ENCODE measurements at places on chromosomes 4 and X. TPM values are rescaled to one million over a fixed set of nuclear protein-coding genes. Genes with fewer than 3 reads are reported as not detected.

GRCh38 chr4:39562792-39563191 lies 35.6 kb upstream of the UGDH start:
- DNase-seq, result no peak

The GLRA3 gene
- total RNA-seq, result 5.0 TPM

The AMELX gene
- total RNA-seq, result not detected

DNA sequence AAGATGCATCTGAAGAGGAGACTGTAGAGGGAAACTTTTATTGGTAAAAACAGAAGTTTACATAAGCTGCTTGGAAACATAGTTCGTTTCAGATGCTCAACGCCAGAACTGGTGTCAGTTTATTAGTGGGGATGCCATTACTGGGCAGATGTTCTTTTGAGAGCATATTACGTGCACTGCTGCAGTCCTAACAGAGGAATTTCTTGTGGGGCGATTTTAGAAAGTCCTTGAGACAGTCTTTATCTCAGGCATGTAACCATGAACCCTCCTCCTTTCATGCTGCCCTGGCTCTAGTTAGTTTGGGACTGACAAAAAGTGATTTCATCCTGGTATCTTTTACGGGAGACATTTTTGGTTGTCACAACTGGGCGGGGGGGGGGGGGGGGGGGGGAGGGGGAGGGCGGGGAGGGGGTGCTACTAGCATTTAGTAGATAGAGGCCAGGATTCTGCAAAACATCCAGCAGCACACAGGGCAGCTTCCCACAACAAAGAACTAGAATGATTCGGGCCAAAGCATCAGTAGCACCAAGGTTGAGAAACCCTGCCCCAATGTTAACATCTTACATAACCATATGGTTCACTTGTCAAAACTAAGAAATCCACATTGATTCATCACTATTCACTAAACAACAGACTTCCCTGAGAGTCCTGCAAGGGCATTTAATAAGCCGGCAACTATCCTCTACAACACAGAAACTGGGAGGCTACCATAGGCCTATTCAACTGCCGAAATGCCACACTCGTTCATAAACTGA lies 118.6 kb upstream of the FTHL17 start:
- no peak for DNase-seq

GRCh38 chr4:74159143-74159709 lies 1.3 kb downstream of the MTHFD2L start:
- DNase-seq, result no peak

The LRP2BP gene
- total RNA-seq, result 10.8 TPM

The TAF7L gene
- total RNA-seq, result 0.16 TPM
